ENCODE measurements at places on chromosomes 4 and X.

DNA sequence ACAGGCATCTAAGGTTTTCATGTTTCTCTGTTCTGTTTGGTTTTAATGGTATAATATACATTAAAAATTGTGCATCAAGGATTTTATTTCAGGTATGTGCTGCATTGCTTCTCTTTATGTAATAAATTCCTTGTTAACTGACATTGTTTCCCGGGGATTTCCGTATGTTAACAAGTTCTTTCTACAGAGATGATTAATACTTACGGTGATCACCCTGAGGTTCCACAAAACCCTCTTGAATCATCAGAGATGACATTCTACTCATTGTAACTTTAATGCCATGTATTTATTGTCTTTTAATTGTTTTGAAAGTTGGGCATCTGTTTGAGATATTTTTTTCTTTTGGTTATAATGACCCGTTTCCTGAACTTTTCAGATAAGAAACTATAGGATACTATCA, 37.5 kb downstream of the ARHGAP10 start:
- no peak for DNase-seq

DNA sequence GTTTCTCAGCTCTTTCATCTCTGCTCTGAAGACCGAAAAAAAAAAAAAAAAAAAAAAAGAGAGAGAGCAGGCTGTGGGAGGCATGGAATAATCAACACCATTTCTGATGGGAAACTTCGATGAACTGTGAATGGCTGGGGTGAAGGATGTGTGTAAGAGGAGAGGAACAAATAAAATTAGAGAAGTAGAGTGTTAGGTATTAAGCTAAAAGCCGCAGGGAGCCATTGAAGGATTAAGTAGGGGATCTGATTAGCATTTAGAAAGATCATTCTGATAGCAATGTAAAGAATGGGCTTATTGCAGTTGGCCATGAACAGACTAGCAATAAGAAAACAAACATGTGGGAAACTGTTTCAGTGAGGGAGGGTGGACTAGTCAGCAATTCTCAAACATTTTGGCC, 33.6 kb upstream of the JADE1 start:
- no peak for DNase-seq

DNA sequence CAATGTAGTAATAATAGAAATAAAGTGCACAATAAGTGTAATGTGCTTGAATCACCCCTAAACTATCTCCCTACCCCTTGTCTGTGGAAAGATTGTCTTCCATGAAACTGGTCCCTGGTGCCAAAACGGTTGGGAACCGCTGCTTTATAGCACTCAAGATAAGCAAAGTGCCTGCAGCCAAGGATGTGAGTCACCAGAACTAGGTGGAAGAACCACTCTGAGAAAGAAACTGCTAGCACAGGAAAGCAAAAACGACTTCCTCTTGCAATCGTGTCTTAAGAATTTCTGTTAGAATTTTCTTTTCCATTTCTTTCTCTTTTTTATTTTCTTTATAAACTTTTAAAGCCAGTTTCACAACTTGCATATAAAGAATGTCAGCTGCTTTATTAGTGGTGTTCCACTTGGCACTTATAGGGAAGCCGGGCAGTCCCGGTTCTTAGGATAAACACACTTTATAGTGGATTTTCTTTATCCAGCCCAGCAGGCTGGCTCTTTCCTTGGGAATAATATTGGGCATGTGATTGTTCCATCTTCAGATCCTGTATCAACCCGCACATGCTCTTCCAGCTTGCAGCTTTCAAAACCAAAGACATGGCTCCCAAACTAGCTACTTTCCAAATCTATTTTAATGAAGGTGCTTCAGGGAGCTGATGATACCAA, 32.3 kb upstream of the CXCL8 start:
- DNase-seq: no peak

GRCh38 chr4:43716721-43717395, 731.8 kb downstream of the KCTD8 start:
- no peak for DNase-seq

Measured in stimulated activated CD4-positive, alpha-beta T cell treated with anti-CD3 and anti-CD28 coated beads, TNF-alpha, amount 100 ng/mL, for 1 hour (primary cell).